Stimulated activated CD4-positive, alpha-beta T cell treated with anti-CD3 and anti-CD28 coated beads, Interleukin-4, amount 100 ng/mL, for 24 hours (primary cell): ENCODE measurements at places on chromosomes 2 and 18.

DNA sequence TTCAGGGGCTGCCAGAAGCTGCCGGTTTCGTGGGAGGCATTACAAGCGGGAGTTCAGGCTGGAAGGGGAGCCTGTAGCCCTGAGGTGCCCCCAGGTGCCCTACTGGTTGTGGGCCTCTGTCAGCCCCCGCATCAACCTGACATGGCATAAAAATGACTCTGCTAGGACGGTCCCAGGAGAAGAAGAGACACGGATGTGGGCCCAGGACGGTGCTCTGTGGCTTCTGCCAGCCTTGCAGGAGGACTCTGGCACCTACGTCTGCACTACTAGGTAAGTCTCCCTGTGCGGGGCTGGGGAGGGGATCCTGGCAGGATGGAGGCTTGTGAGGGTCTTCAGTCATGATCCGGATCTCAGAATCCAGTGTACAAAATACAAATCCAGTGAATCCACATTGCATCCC, 17.8 kb downstream of the IL1R2 start:
- DNase-seq: no peak

- DNase-seq: no peak
Measured at GRCh38 chr2:171723716-171724683, 36.7 kb downstream of the DYNC1I2 start.

- DNase-seq: no peak
Measured at GRCh38 chr2:6665093-6666045, 200.3 kb downstream of the CMPK2 start.

- no peak for DNase-seq
Measured at GRCh38 chr18:76378526-76379215, 116.4 kb downstream of the ZNF516 start.

GRCh38 chr18:908758-909724, 4.4 kb downstream of the ADCYAP1 start:
- DNase-seq: no peak
